Immature natural killer cell (primary cell): ENCODE measurements at places on chromosomes 5 and 9. TPM values are rescaled to one million over a fixed set of nuclear protein-coding genes. Genes with fewer than 3 reads are reported as not detected.
A peak's percentile ranks its signal among the peaks of the same experiment; 100 is the strongest.

DNA sequence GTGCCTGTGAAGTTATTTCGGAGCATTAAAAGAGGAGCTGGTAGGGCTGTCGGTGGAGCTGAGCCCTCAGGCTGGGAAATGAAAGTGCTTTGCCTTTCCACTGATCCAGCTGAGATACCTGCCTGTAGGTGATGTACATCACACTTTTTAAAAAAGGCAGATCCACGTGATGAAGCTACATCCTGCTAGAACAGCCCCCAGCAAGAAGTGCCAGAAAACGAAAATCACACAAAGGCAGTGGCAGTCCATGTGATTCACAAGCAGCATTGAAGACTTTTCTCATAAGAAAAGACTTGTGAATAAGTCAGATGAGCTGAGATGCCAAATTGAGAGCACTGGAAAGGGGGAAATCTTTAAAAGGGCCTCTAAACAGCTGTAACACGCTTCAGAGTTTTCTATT lies 765.1 kb downstream of the PTPRD start:
- no peak for DNase-seq

MVB12B gene
- polyA plus RNA-seq: 1.2 TPM

GRCh38 chr5:24855485-24855884 lies 210.7 kb upstream of the CDH10 start:
- no peak for DNase-seq

ZNF474 gene
- polyA plus RNA-seq: not detected

DNA sequence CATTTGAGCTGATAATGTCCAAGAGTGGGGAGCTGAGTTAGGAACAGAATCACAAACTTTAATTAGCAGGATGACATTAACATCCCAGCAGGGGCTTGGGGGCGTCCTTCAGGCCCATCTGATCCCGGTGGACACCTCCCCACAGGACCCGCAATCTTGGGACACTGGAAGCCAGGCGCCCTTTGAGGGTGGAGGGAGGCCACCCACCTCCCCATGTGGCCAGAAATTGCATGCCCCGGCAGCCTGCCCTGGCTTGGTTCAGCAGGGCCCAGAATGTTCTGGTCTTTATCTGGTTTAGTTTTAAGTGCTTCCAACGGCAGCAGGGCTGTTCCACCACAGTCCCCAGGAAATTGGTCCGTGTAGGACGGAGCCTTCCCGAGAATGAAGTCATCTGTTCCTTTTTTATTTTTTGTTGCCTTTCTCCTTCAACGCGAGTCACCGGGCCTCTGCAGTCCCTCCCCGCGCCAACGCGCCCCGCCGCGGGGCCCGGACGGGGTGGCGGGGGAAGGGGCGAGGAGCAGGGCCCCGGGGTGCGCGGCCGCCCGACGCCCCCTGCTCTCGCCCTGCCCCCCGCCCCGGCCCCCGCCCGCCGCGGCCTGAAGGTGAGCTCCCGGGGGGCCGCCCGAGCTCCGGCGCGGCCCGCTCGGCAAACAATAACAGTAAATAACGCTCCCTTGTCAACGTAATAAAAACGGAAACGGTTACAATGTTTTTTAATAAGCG lies 207.9 kb downstream of the C9orf50 start:
- no peak for DNase-seq

- no peak for DNase-seq
Measured at GRCh38 chr9:129173296-129174101, 4.6 kb downstream of the IER5L start.

RGS7BP gene
- polyA plus RNA-seq: not detected

SEMA4D gene
- polyA plus RNA-seq: 47.0 TPM

- no peak for DNase-seq
Measured at GRCh38 chr9:133429214-133429613, 7.0 kb downstream of the ADAMTS13 start.

DNA sequence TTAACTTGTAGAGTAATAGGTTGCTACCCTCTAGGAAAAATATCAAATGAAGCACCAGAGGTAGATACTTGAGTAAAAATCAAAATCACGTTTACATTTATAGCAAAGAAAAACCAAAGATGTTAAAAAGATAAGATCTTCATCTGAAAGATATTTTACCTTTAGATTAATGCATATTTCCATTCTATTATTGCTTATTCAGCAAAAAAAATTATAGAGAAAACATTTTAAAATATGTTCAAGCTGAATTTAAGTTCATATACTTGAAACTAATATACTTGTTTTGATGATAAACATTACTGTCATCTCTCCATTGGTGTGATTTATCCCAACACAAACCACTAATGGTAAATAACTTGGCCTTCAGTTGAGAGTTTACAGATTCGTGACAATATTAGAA lies 422.3 kb downstream of the CAAP1 start:
- no peak for DNase-seq

PCDHGA7 gene
- polyA plus RNA-seq: not detected

SPINK6 gene
- not detected for polyA plus RNA-seq

ASPN gene
- not detected for polyA plus RNA-seq

GRCh38 chr5:83711982-83712601 lies 8.6 kb downstream of the HAPLN1 start:
- DNase-seq: peak; percentile 7

- no peak for DNase-seq
Measured at GRCh38 chr5:150361301-150361700, 3.8 kb downstream of the TCOF1 start.

- DNase-seq: peak; percentile 63
Measured at GRCh38 chr9:97983589-97984187, 547 bp downstream of the ANP32B start.

DNA sequence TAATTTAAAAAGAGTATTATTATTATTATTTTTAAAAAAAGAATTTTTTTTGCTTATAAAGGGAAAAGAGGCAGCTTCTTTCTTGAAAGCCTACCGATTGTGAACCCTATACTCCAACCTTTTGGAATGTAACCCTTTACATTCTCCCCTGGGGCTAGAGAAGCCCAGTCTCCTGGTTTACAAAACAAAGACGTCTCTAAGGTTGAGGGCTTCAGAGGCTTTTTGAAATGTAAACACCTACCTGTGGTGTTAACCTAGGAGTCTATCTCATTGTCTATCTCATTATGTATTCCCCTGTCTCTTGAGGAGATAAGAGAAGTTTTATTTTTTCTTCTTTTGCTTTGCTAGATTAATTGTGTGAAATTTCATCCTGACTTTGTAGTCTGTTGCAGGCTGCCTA lies 4.7 kb downstream of the TNFSF8 start:
- DNase-seq: no peak

GRCh38 chr5:5932824-5933223 lies 445.5 kb downstream of the MED10 start:
- no peak for DNase-seq

GRCh38 chr5:173643964-173644363 lies 27.5 kb upstream of the BOD1 start:
- no peak for DNase-seq

GMCL2 gene
- not detected for polyA plus RNA-seq

- no peak for DNase-seq
Measured at GRCh38 chr5:169344629-169345028, 43.7 kb upstream of the SLIT3 start.

PCDHGC5 gene
- not detected for polyA plus RNA-seq

AGXT2 gene
- polyA plus RNA-seq: not detected

DNA sequence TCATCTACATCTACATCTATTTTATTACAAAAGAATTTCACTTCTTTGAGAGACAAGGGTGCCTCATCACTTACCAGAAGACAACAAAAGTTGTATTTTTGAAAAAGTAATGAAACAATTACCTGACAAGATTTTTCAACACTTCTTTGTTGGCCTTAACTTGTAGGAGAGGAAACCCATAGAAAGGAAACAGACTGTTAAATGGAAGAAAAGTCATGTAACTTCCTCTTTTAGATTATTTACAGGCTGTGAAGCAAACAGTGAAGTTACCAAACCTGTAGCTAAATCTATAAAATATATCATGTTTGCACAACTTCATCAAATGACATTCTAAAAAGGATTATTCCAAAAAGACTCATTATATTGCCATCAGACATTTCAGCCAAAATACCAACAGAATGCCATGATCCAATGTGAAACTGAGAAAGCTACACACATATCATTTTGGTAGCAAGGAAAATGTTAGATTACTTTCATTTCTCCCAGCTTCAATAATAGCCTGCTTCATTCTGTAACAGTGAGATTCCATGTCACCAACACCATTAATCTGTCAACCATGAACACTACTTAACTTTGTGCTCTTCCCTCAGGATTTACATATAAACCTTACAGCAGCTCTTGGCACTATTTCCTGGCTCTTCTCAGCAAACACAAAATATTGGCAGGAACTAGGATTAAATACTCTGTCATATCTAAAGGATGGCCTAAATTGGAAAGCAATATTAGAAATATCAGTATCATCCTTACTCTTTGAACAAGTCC lies 122.5 kb downstream of the MCTP1 start:
- DNase-seq: no peak

DNA sequence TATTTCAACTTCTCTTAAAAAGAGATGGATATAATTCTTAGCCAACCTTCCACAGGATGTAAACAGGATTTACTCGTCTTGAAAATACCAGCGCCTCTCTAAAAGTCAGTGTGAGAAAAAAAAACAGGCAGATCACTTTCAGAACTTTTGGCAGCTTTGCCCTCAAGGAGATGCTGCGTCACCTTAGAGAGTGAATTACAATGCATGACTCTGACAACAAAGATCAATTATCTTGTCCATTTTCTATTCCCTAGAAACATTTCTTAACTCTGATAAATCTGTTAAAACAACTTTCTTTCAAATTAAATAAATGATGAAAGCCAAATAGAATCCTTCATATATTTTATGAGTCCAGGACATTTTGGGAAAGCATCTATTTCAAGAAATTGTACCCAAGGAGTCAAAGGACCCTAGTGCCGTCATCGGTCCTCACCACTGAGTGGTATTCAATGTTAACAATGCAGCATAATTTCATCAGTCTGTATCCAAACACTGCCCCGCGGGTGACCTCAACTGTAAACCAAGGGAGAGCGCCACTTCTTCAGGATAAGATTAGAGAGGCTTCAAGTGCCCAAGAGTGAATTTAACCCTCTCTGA lies 536.0 kb downstream of the PDE4D start:
- peak; percentile 54 for DNase-seq

FBP1 gene
- polyA plus RNA-seq: 25.5 TPM

- no peak for DNase-seq
Measured at GRCh38 chr9:113873926-113874325, 2.2 kb upstream of the ZNF618 start.

FCN2 gene
- polyA plus RNA-seq: not detected

KDM3B gene
- 7.2 TPM for polyA plus RNA-seq

ACSL6 gene
- 3.1 TPM for polyA plus RNA-seq

DNA sequence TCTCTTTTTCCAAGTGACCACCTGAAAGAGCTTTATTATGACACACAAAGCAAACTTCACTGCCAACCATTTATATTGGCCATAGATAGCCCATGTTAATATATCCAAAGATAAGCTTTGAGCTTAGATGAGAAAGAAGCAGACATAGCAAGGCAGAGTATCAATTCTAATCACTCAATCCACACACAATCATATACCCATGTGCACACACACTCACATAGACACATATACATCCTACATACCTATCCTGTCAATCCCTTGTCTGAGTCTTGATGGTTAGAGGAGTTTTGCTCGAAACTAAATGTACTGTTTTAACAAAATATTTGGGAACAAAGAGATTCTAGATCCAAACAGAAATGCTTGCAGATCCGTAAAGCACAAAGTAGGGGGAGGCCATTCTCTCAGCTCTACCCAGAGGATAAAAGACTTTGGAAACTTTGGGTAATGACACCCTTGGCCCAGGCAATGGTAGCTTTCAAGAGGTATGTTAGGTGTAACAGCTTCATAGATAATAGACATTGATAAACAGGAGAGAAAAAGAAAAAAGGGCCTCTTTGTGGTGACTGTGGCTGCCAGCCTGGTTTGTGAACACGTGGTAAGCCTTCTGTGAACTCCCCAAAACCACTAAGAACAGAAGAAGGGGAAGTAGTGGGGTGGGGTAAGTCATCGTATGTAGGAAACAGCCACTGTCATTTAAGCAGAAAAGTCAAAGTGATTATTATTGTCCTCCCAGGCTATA lies 121.6 kb downstream of the TLR4 start:
- peak; percentile 67 for DNase-seq

DNA sequence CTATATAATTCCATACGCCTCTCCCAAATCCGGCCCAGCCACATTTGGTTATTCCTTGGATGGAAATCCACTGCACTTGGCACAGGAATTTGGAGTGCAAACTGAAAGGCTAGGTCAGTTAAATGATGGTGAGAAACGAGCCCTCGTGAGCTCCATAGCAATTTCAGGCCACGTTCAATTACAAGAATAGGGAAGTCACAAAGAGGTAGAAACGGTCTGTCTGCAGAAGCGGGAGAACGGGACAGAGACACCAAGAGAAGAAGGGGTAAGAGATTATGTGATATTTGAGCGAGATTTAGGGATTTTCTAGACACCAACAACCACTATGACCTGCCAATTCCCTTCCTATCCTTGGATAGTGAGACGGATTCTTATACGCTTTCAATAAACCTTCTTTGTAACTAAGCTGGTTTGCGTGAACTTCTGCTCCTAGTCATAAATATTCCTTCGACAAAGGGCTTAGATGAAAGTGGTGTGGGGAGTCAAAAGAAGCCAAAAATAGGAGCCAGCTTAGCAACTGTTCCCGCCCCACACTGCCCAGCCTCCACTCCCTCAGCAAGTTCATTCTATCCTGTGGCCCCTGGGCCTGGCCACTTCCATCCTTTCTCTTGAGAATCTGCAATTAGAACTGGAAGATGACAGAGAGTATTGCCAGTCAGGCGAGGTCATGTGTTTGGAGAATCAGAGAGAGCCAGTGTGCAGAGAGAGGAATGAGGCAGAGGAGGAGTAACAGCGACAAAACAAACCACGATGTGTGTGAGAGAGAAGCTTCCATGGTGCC lies 118.4 kb downstream of the ZNF608 start:
- DNase-seq: no peak

- no peak for DNase-seq
Measured at GRCh38 chr9:118577121-118577520, 792.1 kb downstream of the BRINP1 start.

C5orf46 gene
- polyA plus RNA-seq: not detected

CYLC2 gene
- not detected for polyA plus RNA-seq

DNA sequence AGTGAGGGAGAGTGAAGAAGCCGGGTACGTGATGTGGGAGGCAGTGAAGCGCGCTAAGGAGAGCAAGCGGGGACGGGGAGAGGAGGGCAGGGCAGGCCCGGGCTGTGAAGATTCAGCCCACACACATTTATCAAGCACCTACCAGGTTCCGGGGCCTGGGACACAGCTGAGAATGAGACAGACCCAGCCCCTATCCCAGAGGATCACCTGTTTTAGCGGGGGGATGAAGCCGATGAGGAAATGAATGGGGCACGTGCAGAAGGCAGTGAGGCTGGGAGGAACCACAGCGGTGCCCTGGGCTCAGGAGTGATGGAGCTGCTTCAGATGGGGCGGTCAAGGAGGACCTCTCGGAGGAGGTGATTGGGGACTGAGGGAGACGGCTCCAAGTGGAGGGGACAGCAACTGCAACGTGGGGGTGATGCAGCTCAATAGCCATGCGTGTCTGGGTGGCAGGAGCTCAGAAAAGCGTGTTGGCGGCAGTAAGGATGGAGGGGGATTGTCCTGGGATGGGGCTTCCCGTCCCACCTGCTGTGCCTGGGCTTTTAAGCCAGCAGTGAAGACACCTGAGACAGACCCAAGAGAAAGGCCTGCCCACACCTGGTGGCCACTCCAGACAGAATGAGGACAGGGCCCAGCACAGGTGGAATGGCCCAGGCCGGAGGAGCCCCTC lies 77.5 kb upstream of the UNC5A start:
- no peak for DNase-seq
